ENCODE measurements at places on chromosomes 12 and 14.

- DNase-seq = no peak
Measured at GRCh38 chr12:58655375-58655774, 264.9 kb downstream of the LRIG3 start.

- no peak for DNase-seq
Measured at GRCh38 chr14:22448035-22448904, 140.8 kb downstream of the DAD1 start.

GRCh38 chr14:72946491-72946890 lies 20.2 kb downstream of the DCAF4 start:
- no peak for DNase-seq

GRCh38 chr14:73203527-73203926 lies 33.8 kb upstream of the PAPLN start:
- DNase-seq = no peak

GRCh38 chr12:105018776-105019175 lies 32.7 kb downstream of the NOPCHAP1 start:
- no peak for DNase-seq

GRCh38 chr14:103401223-103402214 lies 16.3 kb downstream of the MARK3 start:
- DNase-seq = no peak
